Left forelimb (tissue), 1 donor: ENCODE measurements at places on chromosomes 1 and 21.

GRCh38 chr1:170555370-170555769 is 23.4 kb downstream of the GORAB start:
- no peak for DNase-seq

GRCh38 chr1:203932556-203932955 is 71.2 kb downstream of the SNRPE start:
- DNase-seq = no peak

DNA sequence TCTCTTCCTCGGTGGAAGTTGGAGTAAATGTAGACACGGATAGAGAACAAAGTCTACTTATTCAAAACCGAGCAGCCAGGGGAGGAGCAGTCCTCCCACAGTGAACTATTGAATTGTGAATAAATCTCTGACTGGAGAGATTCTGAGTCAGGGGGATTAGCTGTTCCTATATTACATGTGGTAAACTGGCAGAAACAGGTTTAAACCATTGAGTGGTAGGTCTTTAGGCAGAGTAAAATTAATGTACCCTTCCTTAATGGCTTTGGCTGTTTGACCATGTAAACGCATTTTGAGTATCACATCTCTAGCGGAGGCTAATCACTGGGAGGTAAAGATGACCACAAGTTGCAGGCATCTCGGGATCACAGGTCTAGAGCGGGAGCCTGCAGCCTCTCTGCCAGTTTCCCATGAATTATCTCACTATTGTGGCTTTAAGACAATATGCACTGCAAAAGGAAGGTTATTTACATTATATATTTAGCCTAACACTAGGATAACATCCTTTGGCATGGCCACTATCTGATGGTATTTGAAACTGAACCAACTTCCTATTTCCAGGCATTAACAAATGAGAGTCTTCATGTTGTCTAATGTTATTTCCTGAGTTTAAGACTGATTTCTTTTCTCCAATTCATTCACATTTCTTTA is 7.9 kb upstream of the DISC1 start:
- no peak for DNase-seq

- DNase-seq = no peak
Observed at GRCh38 chr1:114002492-114003239, 23.4 kb downstream of the OLFML3 start.

DNA sequence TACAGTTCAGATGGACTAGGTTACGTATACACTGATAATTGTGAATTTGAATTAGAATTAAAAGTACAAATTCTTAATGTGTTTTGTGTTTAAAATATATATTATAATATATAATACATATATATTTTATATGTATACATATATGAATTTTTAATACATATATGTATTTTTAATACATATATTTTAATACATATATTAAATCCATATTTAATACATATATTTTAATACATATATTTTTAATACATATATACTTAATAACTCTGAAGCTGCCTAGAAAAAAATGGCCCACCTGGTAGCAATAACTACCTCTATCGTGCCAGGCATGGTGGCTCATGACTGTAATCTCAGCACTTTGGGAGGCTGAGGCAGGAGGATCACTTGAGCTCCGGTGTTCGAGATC is 179.1 kb upstream of the SAMSN1 start:
- no peak for DNase-seq

DNA sequence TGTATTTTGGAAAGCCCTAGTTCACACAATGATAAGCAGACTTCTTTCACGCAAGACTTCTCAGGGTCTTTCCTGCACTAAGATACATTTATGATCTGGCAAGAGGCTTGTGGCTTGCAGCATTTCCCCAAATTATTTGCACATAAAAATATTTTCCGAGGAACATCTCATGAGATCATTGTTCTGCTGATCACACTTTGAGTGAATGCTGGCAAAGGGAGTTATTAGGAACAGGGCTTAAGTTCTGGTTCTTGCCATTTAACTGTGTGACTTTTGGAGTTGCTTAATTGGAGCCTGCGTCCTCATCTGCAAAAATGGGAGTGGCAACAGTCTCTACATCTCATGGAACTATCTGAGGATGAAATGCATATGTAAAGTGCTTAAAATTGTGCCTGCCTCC is 50.2 kb downstream of the GADD45A start:
- DNase-seq = no peak

DNA sequence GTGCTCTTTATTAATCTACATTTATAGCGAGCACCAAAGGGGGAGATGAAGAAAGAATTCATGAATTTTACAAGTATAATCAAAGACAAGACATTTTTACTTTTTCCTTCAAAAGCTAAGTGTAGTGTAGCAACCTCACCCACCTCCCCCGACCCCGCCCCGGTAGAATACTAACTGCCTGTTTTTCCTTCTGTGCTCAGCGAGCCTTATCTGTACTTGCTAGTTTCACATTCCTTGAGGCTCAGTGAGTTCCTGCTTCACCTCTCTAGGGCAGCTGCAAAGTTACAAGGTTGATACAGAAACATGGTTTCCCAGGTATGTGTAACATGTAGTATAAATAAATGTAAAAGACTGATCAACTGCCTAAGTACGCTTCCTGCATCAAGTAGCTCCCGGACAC is 86.5 kb downstream of the LIPI start:
- DNase-seq = no peak

DNA sequence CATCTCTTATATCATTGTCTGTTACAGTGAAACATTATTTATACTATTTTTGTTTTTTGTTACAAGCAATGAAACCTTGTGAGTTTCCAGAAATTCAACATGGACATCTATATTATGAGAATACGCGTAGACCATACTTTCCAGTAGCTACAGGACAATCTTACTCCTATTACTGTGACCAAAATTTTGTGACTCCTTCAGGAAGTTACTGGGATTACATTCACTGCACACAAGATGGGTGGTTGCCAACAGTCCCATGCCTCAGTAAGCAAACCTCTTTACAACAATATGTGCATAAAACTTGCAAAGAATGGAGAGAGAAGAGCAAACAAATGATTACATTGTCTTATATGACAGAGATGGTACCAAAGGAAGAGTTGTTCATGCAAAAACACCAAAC is 22.4 kb downstream of the CFHR4 start:
- no peak for DNase-seq

DNA sequence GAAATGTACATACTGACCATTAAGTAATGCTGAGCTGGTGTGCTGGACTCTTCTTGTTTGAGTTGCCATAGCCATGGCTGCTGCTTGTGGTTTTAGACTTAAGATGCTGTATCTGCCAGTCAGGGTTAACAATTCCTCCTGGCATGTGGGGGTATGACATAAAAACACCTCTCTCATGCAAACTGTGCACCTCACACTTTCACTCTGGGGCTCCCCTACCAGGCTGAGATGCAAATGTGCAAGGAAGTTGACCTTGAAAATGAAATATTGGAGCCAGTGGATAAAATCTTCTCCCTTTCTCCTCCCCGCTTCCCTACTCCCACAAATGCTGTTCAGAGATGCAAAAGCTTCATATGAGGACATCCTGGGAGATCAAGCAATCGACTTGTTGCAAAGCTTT is 198.8 kb downstream of the FCRL5 start:
- DNase-seq = no peak

DNA sequence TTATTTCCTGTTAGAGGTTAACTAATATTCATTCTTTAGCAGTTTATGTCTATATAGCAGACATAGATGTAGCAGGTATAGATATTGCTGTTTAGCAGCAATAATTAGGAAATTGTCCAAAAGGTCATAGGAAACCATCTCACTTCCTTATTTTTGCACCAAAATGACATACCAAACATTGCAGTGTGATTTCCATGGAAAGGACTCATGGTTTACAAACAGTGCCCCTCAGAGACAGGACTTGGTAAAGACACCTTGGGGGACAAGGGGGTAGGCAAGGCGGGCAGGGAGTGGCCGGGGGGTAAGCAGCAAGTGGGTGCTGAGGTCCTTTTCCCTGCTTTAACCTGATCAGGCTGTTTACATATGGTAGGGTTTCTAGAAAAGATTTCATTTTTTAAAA is 30.5 kb downstream of the BATF3 start:
- peak; percentile 33 for DNase-seq

GRCh38 chr1:147723691-147724323 is 36.6 kb downstream of the GJA5 start:
- no peak for DNase-seq

GRCh38 chr1:23751050-23751814 is 8.0 kb downstream of the ELOA start:
- DNase-seq = no peak

DNA sequence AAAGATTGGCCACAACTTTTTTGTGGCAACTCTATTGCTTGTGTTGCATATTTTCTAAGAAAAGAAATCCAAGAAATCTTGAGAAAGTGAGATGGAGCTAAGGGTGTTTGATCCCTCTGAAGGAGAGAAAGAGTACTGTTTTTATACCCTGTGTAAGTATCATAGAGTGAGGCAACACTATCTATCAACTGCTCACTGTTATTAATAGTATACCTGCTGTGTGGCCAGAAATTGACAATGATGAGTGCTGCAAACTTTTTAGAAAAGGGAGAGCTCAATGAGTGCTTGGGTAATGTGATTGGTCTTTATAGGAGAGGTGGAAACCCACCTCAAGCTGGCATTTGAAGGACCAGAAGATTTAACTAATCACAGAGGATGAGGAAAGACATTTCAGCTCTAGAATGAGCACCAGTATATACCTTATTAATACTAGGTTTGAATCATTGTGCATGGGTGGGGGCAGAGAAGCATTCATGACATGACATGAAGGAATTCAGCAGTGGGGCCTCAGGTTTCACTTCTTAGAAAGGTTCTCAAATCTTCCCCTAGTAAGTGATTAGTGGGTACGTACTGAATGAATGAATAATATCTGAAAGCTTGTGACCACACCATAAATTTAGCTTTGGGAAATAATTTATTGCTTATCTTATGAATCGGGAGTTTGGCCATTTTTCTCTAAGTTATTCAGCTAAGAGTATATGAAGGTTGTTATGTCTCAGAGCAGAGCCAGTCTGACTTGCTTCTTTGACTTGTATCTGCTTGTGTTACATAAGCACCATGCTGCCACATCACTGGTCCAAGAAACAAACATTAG is 169.2 kb upstream of the SGIP1 start:
- no peak for DNase-seq

DNA sequence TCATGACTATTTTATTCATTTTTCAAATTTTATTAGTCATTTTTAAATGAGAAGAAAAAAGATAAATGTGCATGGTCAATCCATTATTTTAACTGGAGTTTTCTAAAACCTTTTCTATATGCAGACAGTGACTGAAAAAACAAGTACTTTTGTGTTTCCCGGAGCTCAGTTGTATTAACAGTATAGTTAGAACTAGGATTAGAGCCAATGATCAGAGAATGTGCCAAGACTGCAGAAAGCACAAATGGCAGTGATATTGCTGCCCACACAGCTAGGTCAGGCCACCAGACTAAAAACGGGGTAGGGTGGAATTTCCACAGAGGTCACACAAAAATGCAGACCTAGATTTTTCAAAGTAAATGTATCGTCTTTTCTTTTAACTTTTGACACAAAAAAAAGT is 163.1 kb upstream of the GRIK3 start:
- DNase-seq = no peak

- DNase-seq = no peak
Observed at GRCh38 chr1:1182491-1183220, 9.0 kb downstream of the TTLL10 start.

DNA sequence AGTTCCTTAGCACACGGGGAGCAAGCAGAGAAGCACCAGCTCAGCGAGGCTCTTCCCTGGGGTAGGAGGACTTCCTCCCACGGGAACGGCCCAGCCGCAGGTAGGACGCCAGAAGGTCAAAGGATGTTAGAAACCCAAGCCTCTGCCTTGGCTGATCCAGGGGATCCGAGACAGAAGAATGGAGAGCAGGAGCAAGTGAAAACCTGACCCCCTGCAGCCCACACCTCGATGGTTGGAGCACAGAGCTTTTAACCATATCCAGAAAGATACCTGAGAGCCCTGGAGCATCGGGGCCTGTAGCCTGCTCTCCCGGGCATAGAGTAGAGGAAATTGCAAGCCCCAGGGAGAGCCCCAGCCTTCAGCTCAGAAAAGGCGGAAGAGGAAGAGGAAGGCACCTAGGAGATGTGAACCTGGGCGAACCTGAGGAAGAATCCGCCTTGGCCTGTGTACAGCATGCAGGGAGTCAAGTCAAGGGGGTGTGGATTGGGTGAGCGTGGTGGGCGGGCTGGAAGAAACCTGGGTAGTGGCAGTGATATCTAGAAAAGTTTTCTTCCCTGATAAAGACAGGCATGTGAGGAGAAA is 76.3 kb downstream of the PSMG1 start:
- peak; percentile 36 for DNase-seq

DNA sequence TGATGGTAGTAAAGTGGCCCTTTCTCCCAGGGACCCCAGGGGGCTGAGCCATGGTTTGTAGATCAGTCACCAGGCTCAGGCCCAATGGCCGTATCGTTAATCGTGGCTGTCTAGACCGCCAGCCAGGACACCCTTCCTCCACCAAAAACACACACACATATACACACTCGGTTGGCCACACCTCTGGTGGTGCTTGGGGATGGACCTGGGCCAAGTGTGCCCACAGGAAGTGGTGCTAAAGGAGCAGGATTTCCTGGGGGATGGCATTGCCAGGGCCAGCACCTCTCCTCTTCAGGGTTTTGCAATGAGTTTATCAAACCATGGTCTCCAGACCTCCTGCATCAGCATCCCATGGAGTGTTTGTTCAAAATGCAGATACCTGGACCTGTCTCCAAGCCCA is 36.2 kb downstream of the CITED4 start:
- DNase-seq = no peak

DNA sequence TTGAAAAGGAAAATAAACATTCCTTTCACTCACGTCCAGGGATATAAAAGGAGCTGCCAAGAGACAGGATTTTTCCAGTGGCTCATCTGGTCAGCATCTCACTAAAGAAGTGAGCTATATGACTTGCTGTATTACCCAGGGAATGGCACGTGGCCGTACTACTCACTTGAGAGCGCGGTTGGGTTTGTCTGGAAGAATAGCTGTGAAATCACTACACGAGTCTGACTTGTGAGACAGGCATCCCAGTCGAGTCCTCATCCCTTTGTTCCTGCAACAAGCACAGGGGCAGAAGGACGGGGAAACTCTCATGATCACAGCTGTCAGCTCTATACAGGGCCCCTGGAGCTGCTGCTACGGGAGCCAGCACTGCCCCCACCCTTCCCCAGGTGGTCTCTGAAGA is 17.7 kb downstream of the RGS8 start:
- no peak for DNase-seq

DNA sequence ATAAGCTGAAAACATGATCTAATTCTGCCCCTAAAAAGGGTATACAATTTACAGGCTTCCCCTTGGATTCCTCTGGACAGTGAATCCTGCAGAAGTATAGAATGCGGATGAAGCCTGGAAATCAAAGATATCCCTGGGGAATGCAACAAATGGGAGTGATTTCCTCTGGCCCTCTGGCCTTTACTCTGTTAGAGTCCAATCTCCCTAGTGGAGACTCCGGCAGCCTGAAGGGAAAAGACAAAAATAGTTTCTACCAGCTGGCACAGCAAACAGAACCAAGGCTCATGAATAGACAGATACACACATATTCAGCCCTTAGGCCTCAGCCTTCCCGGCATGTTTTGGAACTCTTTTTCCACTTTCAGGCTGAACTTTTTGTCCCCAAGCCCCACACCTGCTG is 3.9 kb upstream of the LRRC52 start:
- DNase-seq = no peak
